ENCODE measurements at places on chromosomes 2 and 18.

DNA sequence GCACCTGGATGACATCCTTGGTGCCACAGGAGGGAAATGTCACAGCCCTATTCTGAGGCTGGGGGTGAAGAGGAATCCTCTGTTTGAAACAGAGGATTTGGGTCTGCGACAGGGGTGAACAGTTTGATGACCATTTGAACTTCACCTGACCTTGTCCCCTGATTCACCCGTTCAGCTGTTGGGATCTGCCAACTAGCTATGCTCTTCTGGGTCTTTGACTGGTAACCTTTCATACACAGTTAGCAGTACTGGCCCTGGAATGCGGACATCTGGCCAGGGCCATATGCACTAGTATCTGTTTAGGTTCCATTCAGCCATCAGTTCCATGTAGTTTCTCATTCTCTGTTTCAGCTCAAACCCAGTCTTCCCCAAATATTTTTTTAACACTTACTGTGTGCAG, 72.6 kb upstream of the MCFD2 start:
- DNase-seq, result no peak

DNA sequence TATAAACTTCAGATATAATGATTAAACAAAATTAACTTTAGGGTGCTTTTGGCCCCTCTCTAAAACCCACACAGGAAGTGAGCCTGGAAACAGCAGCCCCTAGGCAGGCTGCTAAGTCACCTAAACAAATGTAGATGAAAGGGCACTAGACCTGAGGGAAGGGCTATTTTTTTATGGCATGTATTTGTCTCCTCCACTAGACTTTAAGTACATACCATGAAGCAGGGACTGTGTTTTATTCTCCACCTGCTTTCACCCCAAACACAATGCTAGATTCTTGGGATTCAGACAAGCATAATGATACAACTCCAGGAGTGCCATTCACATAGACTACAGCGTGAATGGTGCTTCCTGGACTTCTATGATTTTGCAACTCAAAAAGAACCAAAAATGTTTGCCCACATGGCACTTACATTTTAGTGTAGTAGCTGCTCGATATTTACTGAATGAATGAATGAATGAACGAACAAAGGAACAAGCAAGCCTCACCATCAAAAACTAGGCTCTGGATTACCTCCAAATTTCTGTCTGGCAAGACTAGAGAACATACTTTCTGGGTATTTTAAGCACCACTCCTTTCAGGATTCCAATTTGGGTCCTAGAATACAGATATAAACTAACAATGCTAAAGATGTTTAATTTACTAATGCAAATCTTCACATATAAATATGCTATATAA, 10.1 kb downstream of the ATAD2B start:
- DNase-seq, result no peak

GRCh38 chr2:9675415-9676351, 44.9 kb upstream of the YWHAQ start:
- DNase-seq, result no peak

DNA sequence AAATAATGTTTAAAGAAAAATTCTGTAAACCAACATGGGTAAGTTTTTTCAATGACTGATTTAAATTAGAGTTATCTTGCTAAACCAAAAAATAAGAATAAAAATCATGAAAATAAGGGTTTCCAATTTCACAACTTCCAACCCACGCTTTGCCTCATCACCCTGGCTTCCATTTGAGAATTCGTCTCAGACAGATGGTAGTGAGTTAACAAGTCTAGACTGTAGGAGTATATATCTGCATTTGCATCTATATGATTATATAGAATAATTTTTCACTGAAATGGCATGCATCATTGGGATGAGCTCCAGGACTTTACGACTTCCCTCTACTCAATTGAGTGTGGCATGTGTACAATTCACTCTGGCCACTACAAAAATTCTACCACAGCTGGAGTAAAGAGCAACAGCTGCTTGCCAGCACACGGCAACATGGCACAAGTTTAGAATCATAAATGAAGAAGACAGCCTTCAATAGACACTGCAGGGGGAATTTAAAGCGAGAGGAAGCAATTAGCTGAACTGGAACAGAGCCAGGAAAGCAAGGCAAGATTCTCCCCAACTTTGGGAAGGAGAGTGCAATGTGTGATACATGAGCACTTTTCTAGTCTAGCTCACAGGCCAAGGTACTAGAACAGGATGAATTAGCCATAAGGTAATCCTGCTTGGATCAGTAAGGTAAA, 1673.5 kb upstream of the CELF4 start:
- DNase-seq, result no peak

DNA sequence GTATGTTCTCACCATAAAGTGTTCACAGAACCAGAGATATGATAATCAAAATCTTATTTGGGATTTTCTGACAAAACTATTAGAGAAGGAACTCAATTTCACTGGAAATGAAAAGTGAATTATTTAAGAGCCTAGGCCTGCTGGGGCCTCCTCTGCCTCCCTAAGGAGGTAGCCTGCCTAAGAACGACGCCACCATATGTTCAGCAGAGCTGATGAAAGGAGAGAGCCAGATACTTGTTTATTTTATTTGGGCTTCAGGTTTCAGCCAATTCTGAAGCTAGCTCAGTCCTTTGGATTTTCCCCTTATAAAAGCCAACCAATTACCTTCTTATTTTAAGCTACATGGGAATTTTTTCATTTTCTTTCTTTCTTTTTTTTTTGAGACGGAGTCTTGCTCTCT, 433.1 kb upstream of the MAP2 start:
- DNase-seq, result no peak
